ENCODE measurements at places on chromosomes 6 and 20. TPM values are rescaled to one million over a fixed set of nuclear protein-coding genes. Genes with fewer than 3 reads are reported as not detected.

GRCh38 chr20:6086868-6087267, 33.0 kb upstream of the LRRN4 start:
- H3K36me3 ChIP-seq = peaks cover 6% of the 10 kb centered on the region
- H3K4me3 ChIP-seq = no peak overlapping the region
- no peak for DNase-seq

DNA sequence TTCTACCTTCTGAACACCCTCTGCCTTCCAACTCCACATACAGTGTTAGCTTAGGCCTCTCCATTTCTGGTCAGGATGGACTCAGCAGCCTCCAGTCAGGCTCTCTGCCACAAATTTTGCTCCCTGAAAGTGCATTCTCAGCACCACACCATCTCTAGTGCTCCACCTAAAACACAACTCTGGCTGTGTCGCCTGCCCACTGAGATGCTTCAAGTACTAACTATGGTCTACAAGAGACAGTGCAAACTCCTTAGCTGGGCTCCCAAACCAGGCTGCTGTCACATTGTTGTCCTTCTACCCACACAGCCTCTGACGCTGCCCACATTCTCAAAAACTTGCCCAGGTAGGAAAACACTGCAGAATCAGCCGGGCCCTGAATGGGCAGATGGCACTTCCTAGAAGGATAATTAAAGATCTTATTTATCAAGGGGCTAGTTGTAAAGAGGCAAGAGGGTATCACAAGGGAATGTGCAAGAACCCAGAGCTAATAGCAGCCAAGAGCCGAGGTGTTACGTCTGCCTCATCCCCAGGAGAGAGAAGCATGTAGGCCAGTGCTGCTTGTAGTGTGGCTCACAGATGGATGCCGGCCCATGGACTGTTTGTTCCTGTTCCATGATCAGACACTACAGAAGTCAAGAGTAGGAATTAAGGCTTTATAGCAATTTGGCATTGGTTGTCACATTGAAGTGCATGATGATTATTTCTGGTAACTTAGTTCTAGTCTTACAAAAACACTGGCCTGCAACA, 189.7 kb downstream of the LRFN2 start:
- DNase-seq = no peak
- no peaks in the 10 kb centered on the region for H3K36me3 ChIP-seq
- H3K4me3 ChIP-seq = no peak overlapping the region
- no peaks in the 10 kb centered on the region for H3K4me1 ChIP-seq
- H3K27ac ChIP-seq = no peak overlapping the region

- H3K27ac ChIP-seq = no peak overlapping the region
- no peaks in the 10 kb centered on the region for H3K36me3 ChIP-seq
- no peaks in the 10 kb centered on the region for H3K4me1 ChIP-seq
- H3K4me3 ChIP-seq = no peak overlapping the region
These were observed 228.8 kb downstream of the TTLL2 start for GRCh38 chr6:167553736-167554119.

- DNase-seq = no peak
- no peaks in the 10 kb centered on the region for H3K4me1 ChIP-seq
- H3K27me3 ChIP-seq = no peaks in the 10 kb centered on the region
- no peaks in the 10 kb centered on the region for H3K36me3 ChIP-seq
These were observed 88.1 kb downstream of the MAP3K4 start for GRCh38 chr6:161079566-161080262.

- no peak overlapping the region for H3K4me3 ChIP-seq
- DNase-seq = no peak
- H3K36me3 ChIP-seq = no peaks in the 10 kb centered on the region
- H3K27me3 ChIP-seq = no peaks in the 10 kb centered on the region
- H3K4me1 ChIP-seq = no peaks in the 10 kb centered on the region
These were observed 2.6 kb upstream of the BPIFB4 start for GRCh38 chr20:33076662-33077372.

DNA sequence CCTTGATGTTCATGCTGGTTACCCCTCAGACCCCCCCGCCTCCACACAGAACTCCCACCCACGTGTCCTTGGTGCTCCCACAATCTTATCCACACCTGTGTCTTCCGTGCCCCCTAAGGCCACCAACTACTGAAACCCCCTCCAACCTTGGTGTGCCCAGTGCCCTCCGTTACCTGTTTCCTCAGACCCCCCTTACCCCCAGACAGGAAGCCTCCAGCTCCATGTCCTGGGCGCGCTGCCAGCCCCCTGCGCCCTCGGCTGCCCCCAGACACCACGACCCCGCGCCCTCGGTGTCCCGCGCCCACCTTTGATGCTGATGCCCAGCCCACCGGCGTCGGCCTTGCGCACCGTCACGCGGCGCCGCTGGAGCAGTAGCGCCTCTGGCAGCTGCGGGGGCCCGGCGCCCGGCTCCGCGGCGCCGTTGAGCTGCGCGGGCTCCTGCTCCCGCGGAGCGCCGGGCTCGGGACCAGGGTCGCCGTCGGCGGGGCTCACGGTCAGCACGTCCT, 504 bp downstream of the SNTA1 start:
- peak overlapping the region; percentile 69 for H3K27ac ChIP-seq
- DNase-seq = peak; percentile 29
- no peaks in the 10 kb centered on the region for H3K36me3 ChIP-seq
- peak overlapping the region; percentile 71 for H3K4me3 ChIP-seq
- H3K4me1 ChIP-seq = no peaks in the 10 kb centered on the region

GRCh38 chr20:62411479-62412193, 4.6 kb upstream of the CABLES2 start:
- H3K4me1 ChIP-seq = peaks cover 19% of the 10 kb centered on the region
- H3K4me3 ChIP-seq = peak overlapping the region; percentile 16
- H3K27me3 ChIP-seq = no peaks in the 10 kb centered on the region
- peak overlapping the region; percentile 85 for H3K27ac ChIP-seq

DNA sequence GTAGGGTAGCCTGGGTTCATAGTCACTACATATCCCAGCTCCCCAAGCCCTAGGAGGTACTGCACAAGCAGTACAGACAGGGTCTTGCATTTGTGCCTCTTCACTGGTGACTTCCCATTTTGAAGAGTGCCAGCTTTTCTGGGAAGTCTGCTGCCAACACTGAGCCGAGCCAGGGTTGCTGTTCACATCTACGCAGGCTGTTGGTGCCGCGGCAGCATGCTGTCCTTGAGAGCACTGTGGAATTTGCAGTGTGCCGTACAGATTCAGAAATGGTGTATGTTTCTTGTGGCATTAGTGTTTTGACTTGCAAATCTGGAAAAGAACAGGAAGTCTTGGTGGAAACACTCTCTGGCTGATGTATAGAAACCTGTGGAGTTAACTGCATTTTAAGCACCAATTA, 67.5 kb downstream of the JARID2 start:
- no peak for DNase-seq
- H3K27ac ChIP-seq = no peak overlapping the region
- peaks cover 3% of the 10 kb centered on the region for H3K4me1 ChIP-seq
- no peak overlapping the region for H3K4me3 ChIP-seq
- H3K27me3 ChIP-seq = no peaks in the 10 kb centered on the region

GRCh38 chr6:39824030-39824926, 32.1 kb downstream of the DAAM2 start:
- no peaks in the 10 kb centered on the region for H3K27me3 ChIP-seq
- no peak overlapping the region for H3K27ac ChIP-seq
- no peak overlapping the region for H3K4me3 ChIP-seq
- no peak for DNase-seq
- no peaks in the 10 kb centered on the region for H3K4me1 ChIP-seq

GRCh38 chr6:106272287-106272686, 53.3 kb downstream of the ATG5 start:
- no peak overlapping the region for H3K4me3 ChIP-seq
- no peaks in the 10 kb centered on the region for H3K36me3 ChIP-seq
- H3K4me1 ChIP-seq = no peaks in the 10 kb centered on the region
- H3K27ac ChIP-seq = no peak overlapping the region
- DNase-seq = no peak

DNA sequence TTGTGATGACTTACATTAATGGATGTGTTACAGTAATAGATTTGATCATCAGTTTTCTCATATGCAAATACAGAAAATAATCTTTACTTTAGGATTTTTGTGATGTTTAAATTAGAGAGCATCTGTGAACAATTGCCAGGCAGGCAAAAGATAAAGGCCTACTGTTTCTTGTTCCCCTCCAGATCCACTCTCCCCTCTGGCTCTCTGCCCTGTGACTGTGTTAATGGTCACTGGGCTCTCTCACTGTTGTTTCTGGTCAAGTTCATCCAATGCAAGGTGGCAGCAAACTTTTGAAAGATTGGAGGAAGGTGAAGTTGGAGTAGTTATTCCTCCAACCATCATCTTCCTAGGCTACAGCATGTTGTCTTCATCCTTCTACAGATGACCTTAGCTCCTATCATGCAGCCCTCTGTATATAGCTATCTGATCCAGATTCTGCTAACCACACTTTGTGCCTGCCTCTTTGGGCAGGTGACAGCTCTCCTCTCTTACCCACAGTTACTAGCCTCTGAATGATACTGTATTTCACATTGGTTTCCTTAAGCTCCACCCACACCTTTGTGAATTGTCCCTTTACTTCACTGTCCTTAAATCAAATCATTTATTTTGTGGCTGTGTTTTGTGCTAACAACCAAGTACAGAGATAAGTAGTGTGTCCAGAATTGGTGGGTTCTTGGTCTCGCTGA, 48.9 kb upstream of the ARG1 start:
- no peak overlapping the region for H3K4me3 ChIP-seq
- H3K4me1 ChIP-seq = no peaks in the 10 kb centered on the region
- no peaks in the 10 kb centered on the region for H3K27me3 ChIP-seq
- no peak overlapping the region for H3K27ac ChIP-seq

DNA sequence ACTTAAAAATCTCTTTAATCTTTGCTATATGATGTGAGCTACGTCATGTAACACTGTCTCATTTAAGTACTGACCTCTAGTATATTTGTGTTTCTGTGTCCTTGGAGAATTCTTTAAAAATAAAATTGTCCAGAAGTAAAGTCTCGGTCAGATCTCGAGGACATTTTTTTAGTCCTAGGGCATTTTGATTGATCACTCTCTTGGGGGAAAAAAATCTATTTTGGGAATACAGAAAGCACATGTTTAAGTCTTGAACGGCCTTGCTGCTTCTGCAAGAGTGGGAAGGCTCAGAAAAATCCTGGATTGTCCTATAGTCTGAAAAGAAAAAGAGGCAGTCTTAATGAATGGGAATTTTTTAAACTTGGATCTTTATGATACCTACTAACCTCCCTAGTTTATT, 234.3 kb downstream of the UTRN start:
- H3K4me3 ChIP-seq = no peak overlapping the region
- H3K4me1 ChIP-seq = no peaks in the 10 kb centered on the region
- H3K27ac ChIP-seq = no peak overlapping the region
- H3K36me3 ChIP-seq = no peaks in the 10 kb centered on the region
- no peak for DNase-seq

- DNase-seq = peak; percentile 30
- H3K4me1 ChIP-seq = peaks cover 4% of the 10 kb centered on the region
- H3K27ac ChIP-seq = no peak overlapping the region
- H3K27me3 ChIP-seq = peaks cover 6% of the 10 kb centered on the region
- peak overlapping the region; percentile 31 for H3K4me3 ChIP-seq
- H3K36me3 ChIP-seq = no peaks in the 10 kb centered on the region
These were observed 47.1 kb upstream of the ENTPD6 start for GRCh38 chr20:25148181-25148981.

- DNase-seq = no peak
- H3K27ac ChIP-seq = peak overlapping the region; percentile 62
- H3K36me3 ChIP-seq = no peaks in the 10 kb centered on the region
- H3K4me1 ChIP-seq = no peaks in the 10 kb centered on the region
These were observed 6.3 kb downstream of the SDCBP2 start for GRCh38 chr20:1322511-1323245.

DNA sequence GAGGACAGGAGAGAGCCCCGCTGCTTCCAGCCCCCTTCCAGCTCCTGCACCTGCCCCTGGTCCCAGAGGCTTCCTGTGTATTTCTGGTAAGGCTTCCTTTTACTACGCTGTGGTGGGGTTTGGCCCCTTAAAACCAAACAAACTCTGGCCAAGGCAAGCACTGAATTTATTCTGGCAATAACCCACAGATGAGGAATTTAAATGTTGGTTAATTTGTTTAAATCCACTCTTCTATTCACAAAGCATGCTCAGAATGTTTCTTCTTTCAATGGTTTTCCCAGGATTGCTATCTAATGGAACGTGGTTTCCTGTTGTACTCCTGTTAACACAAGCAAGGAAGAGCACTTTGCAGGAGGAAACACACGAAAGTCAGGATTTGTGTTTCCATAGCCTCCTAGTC, 236.5 kb upstream of the FOXQ1 start:
- H3K4me1 ChIP-seq = no peaks in the 10 kb centered on the region
- no peak overlapping the region for H3K27ac ChIP-seq
- H3K27me3 ChIP-seq = no peaks in the 10 kb centered on the region
- no peaks in the 10 kb centered on the region for H3K36me3 ChIP-seq
- H3K4me3 ChIP-seq = no peak overlapping the region

DNA sequence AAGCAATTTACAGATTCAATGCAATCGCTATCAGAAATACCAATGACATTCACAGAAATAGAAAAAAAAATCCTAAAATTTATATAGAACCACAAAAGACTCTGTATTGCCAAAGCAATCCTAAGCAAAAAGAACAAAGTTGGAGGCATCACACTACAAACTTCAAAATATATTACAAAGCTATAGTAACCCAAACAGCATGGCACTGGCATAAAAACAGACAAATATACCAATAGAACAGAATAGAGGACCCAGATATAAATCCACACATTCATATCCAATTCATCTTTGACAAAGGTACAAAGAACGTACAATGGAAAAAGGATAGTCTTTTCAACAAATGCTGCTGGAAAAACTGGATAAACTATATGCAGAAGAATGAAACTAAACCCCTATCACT, 11.6 kb upstream of the NELFCD start:
- no peaks in the 10 kb centered on the region for H3K27me3 ChIP-seq
- H3K4me3 ChIP-seq = no peak overlapping the region

DNA sequence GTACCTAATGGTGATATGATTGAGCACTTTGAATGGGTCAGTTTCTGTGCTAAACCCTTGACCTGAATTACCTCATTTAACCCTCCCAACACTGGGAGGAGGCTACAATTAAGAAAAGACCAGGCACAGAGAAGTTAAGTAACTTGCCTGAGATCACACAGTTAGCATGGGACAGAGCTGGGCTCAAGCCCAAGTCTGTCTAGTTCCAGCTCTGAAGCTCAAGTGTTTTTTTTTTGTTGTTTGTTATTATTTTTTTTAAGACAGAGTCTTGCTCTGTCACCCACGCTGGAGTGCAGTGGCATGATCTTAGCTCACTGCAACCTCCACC, 4.0 kb downstream of the FAM83D start:
- H3K4me1 ChIP-seq = no peaks in the 10 kb centered on the region
- no peaks in the 10 kb centered on the region for H3K36me3 ChIP-seq
- no peaks in the 10 kb centered on the region for H3K27me3 ChIP-seq
- no peak overlapping the region for H3K27ac ChIP-seq
- no peak for DNase-seq

- no peaks in the 10 kb centered on the region for H3K4me1 ChIP-seq
- DNase-seq = no peak
- H3K4me3 ChIP-seq = no peak overlapping the region
- H3K36me3 ChIP-seq = no peaks in the 10 kb centered on the region
- H3K27me3 ChIP-seq = no peaks in the 10 kb centered on the region
- H3K27ac ChIP-seq = no peak overlapping the region
These were observed 19.2 kb upstream of the LMBRD1 start for GRCh38 chr6:69816026-69816425.

HLA-A gene
- total RNA-seq = 1,045 TPM

LPIN3 gene
- total RNA-seq = 46.2 TPM

HCRTR2 gene
- not detected for total RNA-seq

CAGE1 gene
- total RNA-seq = not detected

SLC35F1 gene
- total RNA-seq = 0.25 TPM

CPNE5 gene
- 4.6 TPM for total RNA-seq

BMP6 gene
- 0.62 TPM for total RNA-seq

SMIM13 gene
- 6.3 TPM for total RNA-seq

TRIM31 gene
- total RNA-seq = 44.4 TPM

DLK2 gene
- 0.22 TPM for total RNA-seq

HLA-DQB2 gene
- 4.4 TPM for total RNA-seq

GPR6 gene
- total RNA-seq = not detected

Measured in colonic mucosa (tissue), 4 donors.